ENCODE measurements at places on chromosomes 3 and 15.

DNA sequence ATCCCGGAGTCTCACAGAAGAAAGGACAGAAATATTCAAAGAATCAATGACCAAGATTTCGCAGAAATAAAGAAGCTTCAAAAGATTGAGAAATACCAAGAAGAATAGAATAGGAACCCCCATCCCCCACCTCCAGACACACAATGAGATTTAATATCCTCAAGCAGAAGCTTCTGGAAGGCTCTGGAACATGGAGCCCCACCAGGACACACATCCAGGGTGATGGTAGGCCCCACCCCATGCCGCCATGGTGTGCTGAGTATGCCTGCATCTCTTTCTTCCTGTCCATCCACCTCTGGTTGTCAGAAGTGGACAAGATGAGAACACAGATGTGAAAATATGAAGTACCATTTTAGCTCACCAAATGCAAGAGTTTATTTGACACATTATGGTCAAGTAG, 19.3 kb downstream of the PRR23E start:
- DNase-seq = no peak

GRCh38 chr3:69540706-69541581, 155.1 kb upstream of the FRMD4B start:
- DNase-seq = no peak

DNA sequence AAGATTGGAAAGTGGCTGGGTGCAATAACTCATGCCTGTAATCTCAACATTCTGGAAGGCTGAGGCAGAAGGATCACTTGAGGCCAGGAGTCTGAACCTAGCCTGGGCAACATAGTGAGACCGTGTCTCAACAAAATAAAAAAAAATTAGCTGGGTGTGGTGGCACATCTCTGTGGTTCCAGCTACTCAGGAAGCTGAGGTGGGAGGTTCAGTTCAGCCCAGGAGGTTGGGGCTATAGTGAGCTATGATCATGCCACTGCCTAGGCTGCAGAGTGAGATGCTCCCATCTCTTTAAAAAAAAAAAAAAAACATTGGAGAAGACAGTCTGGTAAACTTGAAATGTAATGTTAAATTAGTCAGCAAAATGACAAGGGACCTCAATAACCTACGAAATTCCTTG, 57.9 kb downstream of the STAG1 start:
- DNase-seq = no peak

- no peak for DNase-seq
These were observed 51.7 kb downstream of the SEMA5B start for GRCh38 chr3:122975924-122976293.

DNA sequence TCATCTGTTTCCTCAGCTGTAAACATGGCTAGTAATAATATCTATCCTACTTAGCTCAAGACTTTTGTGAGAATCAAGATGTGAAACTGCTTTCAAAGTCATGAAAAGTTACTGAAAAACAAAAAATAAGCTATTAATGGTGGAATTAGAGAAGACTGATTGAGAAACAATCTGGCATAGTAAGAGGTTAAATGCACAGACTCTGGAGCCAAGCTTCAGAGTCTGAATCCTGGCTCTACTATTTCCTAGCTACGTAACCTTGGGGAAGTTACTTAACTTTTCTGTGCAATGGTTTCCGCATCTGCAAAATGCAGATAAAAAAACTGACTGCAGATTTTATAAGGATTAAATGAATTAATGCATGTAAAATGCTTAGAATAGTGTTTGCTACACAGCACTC, 28.8 kb downstream of the LRRFIP2 start:
- no peak for DNase-seq

DNA sequence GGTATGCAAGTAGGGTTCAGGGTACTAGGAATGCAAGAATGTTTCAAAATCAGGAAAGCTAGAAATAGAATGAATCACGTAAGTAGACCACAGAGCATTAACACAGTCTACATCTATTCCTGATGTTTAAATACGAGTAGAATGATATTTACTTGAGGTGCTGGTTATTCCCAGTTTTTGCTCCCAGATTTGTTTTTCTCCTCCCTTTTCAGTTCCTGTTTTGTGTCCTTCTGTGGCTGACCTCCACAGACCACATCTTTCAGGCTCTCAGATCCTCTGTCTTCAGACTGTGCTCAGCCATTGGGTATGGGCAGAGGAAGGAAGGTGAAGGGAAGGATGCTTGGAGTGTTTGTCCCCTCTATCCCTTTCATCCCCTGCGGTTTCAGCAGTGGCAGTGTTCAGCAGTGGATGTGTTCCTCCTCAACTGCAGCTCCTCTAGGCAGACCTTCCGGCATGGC, 276.6 kb downstream of the ZNF621 start:
- no peak for DNase-seq

GRCh38 chr3:183745300-183746098, 47.9 kb downstream of the YEATS2 start:
- DNase-seq = peak; percentile 68

DNA sequence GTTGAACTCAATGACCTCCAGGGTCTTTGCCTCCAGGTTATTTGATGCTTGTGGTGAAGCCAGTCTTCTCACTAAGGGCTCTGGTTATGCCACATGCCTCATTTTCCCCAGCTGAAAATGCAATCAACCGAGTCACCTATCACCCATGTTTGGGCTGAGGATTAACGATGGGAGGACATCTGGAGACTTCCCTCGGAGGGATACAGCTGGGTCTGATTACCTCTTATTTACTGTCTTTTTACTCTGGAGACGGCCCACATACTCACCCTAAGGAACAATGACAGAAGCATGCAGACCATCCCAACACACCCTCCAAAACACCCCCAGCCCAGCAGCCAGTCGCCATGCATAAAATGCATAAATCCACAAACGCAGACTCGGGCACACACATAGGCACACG, 187.4 kb downstream of the OPA1 start:
- no peak for DNase-seq

- DNase-seq = peak; percentile 61
These were observed 17.6 kb upstream of the ALDH1L1 start for GRCh38 chr3:126197854-126198584.

- DNase-seq = peak; percentile 9
These were observed 37.1 kb upstream of the ARNT2 start for GRCh38 chr15:80367094-80367493.

DNA sequence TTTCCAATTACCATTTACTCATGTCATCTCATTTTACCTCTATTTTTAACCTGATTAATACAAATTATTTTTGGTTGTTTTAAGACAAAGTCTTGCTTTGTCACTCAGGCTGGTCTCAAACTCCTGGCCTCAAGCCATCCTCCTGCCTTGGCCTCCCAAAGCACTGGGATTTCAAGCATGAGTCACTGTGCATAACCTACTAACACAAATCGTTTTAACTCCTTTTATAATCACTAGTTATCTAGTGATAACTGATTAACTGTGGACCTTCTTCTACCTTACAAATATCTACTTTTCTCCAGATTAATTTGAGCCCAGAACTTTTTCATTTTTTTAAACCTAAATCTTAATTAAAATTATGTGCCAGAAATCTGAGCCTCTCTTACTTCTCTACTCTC, 4.6 kb downstream of the ATP13A3 start:
- no peak for DNase-seq

- DNase-seq = no peak
These were observed 636.5 kb downstream of the ZBBX start for GRCh38 chr3:166743481-166744134.

DNA sequence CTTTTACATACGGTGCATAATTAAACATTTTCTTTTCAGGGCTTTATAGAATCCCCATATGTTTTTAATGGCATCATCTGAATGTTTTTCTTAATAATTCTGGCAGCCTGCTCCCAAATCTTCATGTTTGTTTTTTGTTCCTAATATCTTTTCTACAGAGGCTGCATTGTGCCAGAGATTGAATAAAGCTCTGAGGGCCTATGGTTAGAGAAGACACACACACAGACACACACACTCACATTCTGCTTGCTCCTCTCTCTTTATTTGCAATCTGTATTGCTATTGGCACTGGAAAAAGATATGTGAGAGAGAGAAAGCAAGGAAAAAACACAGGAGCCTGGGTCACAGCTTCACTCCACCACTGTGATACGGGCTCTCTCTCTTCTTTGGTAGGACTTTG, 136.0 kb downstream of the MECOM start:
- no peak for DNase-seq

- DNase-seq = no peak
These were observed 183.7 kb upstream of the NAALADL2 start for GRCh38 chr3:174675406-174675805.

DNA sequence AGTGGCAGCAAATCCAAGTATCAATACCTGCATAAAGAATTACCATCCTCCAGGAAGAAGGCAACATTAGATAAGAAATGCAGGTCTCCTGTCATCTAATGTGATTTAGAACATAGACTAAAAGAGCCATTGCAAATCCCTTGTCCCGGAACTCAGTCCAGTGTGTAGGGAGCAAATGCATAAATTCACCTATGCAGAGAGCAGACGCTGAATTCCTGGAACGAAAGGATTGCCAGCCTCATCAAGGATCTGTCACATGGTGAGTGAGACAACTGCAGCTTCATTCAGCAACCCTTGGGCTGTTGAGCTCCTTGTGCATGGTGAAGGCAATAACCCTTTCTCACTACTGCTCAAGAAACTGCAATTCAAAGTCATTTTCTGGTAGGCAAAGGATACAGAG, 696.8 kb upstream of the CFAP20DC start:
- DNase-seq = no peak

- DNase-seq = no peak
These were observed 2.5 kb upstream of the NLGN1 start for GRCh38 chr3:173395073-173395411.

DNA sequence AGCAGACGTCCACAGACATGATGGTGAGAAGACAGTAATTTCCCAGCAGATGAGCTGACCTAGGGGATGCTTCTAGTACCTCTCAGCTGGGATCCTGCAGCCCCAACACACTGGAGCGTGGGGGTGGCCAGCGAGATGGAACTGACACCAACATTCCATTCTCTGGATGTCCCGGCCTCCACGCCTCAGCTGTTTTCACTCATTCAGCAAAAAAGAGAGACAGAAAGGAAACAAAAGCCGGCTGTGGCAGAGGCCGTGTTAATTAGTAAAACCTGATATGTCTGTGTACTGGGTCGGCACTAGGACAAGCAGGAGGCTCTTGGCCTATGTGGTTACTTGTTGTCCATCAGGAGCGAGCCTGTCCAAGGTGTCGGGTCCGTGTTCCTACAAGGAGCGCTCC, 82.6 kb upstream of the MYZAP start:
- peak; percentile 55 for DNase-seq

DNA sequence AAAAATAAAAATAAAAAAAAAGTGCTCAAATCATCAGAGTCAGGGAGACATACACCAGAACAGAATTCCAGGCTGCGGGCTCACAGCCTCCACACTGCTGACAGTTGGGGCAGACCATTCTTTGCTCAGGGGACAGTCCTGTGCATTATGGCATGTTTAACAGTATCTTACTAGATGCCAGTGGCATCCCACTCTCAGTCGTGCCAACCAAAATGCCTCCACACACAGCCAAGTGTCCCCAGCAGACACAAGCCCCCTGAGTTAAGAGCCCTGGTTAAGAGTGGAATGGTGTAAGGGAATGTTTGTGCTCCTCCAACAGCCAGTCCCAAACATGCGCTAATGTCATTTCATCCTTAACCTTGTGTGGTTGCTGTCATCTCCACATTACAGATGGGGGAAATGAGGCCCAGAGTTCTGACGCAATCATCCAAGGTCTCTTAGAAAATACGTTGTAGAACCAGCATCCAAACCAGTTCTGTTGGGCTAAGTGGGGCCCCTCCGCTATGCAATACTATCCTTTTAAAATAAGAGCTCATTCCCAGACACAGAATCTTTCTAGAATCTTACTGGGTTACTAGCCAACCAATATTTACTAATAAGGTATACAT, 26.0 kb downstream of the CFAP92 start:
- no peak for DNase-seq

- no peak for DNase-seq
These were observed 26.8 kb downstream of the SERPINI1 start for GRCh38 chr3:167762296-167762695.
